ENCODE measurements at places on chromosomes 3 and 15. TPM values are rescaled to one million over a fixed set of nuclear protein-coding genes. Genes with fewer than 3 reads are reported as not detected.

DNA sequence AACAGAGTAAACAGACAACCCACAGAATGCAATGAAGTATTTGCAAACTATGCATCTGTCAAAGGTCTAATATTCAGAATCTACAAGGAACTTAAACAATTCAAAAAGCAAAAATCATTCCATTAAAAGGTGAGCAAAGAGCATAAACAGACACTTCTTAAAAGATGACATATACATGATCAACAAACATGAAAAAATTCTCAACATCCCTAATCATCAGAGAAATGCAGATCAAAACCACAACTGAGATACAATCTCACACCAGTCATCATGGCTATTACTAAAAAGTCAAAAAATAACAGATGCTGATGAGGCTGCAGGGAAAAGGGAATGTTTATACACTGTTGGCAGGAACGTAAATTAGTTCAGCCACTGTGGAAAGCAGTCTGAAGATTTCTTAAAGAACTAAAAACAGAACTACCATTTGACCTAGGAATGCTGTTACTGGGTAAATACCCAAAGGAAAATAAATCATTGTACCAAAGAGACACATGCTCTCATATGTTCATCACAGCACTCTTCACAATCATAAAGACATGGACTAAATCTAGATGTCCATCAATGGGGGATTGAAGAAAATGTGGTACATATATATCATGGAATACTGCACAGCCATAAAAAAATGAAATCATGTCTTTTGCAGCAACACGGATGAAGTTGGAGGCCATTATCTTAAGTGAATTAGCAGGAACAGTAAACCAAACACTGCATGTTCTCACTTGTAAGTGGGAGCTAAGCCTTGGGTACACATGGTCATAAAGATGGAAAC is 393.3 kb upstream of the CBLB start:
- no peak for DNase-seq

GRCh38 chr15:38626443-38627050 is 61.9 kb upstream of the RASGRP1 start:
- no peak for DNase-seq

- DNase-seq: no peak
Measured at GRCh38 chr3:66076861-66077470, 38.2 kb upstream of the MAGI1 start.

GRCh38 chr15:92140796-92141195 is 252.9 kb upstream of the ST8SIA2 start:
- no peak for DNase-seq

DNA sequence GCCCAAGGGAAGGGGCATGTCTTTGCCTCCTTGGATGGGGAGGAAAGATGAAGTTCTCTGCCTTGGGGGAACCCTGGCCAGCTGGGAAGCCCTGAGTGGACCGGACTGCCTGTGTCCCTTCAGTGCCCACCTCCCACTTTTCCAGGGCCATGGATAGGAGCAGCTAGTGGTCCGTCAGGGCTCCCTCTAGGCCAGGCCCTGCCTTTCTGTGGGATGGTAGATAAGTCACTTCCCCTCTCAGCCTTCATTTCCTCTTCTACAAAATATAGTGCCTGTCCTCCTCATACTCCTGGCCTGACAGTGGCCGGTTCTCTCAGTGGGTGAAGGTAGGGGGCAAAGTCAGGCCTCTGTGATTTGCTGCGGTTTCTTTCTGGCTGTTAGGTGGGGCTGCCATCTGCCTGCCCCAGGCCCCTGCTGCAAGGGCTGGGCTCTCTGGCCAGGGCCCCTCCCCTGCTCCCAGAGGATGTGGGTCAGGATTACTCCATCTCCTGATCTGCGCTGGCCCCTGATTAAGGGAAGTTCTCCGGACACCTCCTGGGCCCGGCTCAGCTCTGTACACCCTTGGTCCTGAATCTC is 1.4 kb downstream of the PLEKHO2 start:
- DNase-seq: no peak

The NDN gene
- 2.4 TPM for total RNA-seq

- DNase-seq: no peak
Measured at GRCh38 chr3:84961521-84962255, 2.9 kb downstream of the CADM2 start.

DNA sequence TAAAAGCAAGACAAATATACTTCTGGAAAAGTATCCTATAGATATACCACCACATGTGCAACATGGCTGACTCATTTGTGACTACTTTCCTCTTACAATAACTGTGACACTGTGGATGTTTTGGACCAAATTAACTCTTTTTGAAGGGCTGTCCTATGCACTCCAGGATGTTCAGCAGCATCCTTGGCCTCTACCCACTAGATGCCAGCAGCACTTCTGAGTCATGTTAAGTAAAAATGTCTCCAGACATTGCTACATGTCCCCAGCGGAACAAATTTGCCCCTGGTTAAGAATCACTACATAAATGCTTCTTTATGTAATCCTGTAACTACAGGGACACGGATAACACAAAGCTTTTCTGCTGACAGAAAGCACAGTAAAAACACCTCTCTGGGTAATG is 32.0 kb downstream of the RUVBL1 start:
- no peak for DNase-seq

The CPN2 gene
- not detected for total RNA-seq

GRCh38 chr3:61541694-61542093 is 19.7 kb upstream of the PTPRG start:
- DNase-seq: no peak

- DNase-seq: no peak
Measured at GRCh38 chr15:66647358-66647757, 54.7 kb upstream of the SMAD6 start.

GRCh38 chr3:127101411-127102187 is 91.3 kb upstream of the PRR23E start:
- DNase-seq: no peak

The ZNF80 gene
- total RNA-seq: 0.10 TPM

DNA sequence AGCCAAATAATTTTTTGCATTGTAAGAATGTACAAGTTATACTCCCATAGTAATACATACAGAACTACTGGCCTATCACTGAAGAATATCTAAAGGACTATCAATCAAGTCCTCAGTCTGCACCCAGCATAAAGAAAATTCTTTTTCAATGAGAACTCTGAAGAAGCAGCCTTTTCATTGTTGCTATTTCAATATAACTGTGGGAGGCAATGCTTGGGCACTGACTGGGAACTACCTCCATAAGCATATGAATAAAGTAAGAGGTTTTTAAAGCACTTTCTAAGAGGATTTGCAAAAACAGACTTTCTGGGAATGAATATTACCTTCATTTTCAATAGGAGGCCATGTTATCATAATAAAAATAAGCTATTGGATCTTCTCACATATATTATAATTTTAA is 24.6 kb upstream of the NECTIN3 start:
- no peak for DNase-seq

The HDC gene
- not detected for total RNA-seq

The SCN11A gene
- 0.05 TPM for total RNA-seq

DNA sequence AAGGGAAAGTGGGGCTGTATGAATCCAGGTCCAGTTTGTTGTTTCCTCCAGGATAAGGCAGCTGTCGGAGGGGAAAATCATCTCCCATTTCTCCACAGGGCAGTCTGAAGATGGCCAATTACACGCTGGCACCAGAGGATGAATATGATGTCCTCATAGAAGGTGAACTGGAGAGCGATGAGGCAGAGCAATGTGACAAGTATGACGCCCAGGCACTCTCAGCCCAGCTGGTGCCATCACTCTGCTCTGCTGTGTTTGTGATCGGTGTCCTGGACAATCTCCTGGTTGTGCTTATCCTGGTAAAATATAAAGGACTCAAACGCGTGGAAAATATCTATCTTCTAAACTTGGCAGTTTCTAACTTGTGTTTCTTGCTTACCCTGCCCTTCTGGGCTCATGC is 911 bp downstream of the CCRL2 start:
- no peak for DNase-seq

GRCh38 chr3:192090586-192090985 is 629.6 kb downstream of the PYDC2 start:
- DNase-seq: no peak

The COL6A5 gene
- total RNA-seq: not detected

- DNase-seq: no peak
Measured at GRCh38 chr15:39587096-39587721, 6.3 kb downstream of the THBS1 start.

Data from activated CD4-positive, alpha-beta T cell treated with anti-CD3 and anti-CD28 coated beads, Interleukin-2, amount 10 ng/mL, durations not matched to agents 7 days and 5 days (primary cell).